NCI-H187 treated with DMSO at 0.1 percent for 48 hours (cell line): ENCODE measurements at places on chromosomes 5 and 9.

GRCh38 chr5:143896966-143897365 is 85.0 kb downstream of the HMHB1 start:
- no peak for DNase-seq

- DNase-seq = no peak
Observed at GRCh38 chr9:13446286-13446937, 166.9 kb upstream of the MPDZ start.

DNA sequence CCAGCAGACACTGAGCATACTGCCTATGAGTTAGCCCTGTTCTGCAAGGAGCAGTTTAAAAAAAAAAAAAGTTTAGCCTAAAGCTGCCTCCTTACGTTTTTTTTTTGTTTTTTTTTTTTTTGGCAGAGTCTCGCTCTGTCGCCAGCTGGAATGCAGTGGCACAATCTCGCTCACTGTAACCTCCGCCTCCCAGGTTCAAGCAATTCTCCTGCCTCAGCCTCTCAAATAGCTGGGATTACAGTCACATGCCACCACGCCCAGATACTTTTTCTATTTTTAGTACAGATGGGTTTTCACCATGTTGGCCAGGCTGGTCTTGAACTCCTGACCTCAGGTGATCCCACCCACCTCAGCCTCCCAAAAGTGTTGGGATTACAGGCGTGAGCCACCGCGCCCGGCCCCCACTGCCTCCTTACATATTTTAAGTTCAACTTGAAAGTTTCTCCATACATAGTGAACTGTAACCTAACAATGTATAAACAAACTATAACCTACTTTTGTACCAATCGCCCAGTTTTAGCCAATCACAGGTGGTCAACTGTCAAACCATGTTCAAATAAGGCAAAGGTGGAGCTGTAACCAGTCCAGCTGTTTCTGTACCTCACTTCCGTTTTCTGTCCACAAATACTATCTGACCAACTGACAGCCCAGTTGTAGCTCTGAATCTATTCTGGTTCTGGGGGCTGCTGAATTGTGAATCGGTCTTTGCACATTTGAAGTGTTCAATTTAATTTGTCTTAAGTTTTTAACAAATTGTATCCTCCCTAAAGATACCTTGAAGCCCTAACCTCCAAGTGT is 17.1 kb downstream of the GKAP1 start:
- DNase-seq = no peak

- DNase-seq = no peak
Observed at GRCh38 chr5:88836195-88836838, 46.7 kb downstream of the MEF2C start.

- DNase-seq = no peak
Observed at GRCh38 chr5:126872561-126873354, 95.8 kb downstream of the LMNB1 start.

GRCh38 chr5:178547052-178547666 is 43.0 kb downstream of the COL23A1 start:
- no peak for DNase-seq

GRCh38 chr5:1545126-1545804 is 21.5 kb upstream of the LPCAT1 start:
- DNase-seq = no peak

GRCh38 chr5:79481574-79481973 is 32.4 kb downstream of the HOMER1 start:
- no peak for DNase-seq

DNA sequence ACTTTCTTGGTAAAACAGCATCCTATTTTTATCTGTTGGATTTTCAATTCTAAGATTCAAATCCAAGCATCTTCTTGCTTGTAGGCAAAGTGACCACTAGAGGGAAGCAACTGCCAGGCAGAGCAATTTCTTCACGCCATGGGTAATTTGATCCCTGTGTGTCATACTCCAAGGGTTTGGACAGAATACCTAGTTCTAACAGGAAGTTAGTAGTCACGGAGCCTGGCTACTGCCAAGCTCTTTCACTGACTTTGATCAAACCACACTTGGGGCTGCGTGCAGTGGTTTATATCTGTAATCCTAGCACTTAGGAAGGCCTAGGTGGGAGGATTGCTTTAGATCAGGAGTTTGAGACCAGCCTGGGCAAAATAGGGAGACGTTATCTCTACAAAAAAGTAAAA is 473.6 kb upstream of the TNC start:
- peak; percentile 38 for DNase-seq

GRCh38 chr9:128151309-128152132 is 2.3 kb downstream of the LCN2 start:
- no peak for DNase-seq

- DNase-seq = no peak
Observed at GRCh38 chr5:40437452-40437861, 242.3 kb upstream of the PTGER4 start.

DNA sequence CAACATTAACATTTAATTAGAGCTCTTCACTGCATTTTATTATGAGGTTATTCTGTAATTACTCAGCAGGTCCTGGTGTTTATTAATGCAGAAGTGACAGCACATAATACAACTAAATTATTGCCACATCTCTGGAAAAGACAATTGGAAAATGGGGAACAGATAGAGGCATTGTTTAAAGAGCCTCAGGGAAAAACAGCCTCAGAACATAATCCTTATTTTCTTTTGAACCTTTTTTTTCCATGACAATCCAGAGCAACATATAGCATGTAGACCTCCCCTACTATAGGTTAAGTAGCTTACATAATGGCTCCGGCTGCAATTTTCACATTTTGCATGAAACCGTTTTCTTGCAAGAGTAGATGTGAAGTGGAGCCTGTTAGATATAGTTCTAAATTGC is 87.2 kb downstream of the RMI1 start:
- DNase-seq = no peak

DNA sequence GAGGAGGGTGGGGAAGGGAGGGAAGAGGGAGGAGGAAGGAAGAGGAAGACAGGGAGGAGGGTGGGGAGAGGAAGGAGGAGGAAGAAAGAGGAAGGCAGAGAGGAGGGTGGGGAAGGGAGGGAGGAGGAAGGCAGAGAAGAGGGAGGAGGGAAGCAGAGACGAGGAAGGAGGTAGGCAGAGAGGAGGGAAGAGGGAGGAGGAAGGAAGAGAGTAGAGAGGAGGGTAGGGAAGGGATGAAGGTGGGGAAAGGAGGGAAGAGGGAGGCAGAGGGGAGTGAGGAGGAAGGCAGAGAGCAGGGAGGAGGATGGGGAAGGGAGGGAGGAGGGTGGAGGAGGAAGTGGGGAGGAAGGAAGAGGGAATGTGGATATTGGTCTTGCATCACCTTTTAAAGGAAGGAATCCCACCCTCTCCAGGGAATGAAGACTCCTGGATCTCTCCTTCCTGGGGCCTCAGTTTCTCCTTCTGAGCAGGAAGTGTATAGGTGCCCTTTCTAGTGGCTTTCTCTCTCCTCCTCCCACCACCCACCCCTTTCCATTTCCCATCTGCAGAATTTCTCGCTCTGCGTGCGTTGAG is 188.9 kb upstream of the ZNF618 start:
- no peak for DNase-seq

DNA sequence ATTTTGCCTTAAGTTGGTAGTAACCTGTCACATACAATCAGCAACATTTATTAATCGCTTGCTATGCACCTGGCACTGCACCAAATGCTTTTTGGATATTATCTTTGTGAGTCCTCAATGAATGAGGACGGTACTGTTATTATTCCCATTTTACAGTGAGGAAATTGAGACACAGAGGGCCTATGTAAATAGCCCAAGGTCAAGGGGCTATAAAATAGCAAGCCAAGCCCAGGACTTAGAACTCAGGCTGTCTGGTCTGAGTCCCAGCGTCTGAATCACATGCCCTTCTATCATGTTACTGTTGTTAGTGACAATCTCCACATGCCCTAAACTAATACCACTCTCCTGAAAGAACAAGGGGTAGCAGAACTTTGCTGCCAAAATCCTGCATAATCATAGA is 60.0 kb downstream of the ERAP1 start:
- DNase-seq = no peak

DNA sequence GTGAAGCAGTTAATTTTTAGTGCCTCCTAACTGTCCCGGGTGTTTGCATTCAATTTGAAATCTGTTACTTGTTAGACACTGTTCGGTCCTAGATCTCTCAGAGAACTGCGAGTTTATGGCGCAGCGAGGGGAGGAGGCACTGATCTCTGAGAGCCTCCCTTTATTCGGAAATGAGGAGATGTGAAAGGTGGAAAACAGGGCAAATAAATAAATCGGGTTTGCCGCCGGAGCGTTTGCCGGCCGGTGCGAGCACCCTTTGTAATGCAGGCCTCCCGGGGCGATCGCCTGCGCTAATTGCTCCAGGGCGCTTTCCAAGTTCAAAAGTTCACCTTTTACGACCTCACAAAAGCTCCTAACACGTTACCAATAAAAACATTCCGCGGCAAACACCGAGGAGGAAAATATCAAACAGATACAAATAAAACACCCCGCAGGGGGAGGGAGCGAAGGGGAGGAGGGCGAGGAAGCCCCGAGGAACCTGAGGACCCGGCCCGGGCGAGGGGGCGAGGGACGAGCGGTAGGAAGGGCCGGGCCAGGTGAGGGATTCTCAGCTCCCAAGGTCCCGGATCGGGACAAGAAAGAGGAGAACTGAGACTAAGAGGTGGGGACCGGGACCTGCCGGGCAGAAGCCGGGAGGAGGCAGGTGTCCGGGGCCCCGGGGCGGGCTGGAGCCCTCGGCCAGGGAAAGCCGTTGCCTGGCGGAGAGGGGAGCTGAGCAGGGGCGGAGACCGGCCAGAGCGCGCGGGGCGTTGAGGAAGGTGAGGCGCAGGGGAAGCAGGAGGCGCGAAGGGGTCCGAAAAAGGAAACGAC is 1.4 kb downstream of the NR6A1 start:
- DNase-seq = no peak

- DNase-seq = no peak
Observed at GRCh38 chr5:172556971-172557461, 84.0 kb upstream of the NEURL1B start.

DNA sequence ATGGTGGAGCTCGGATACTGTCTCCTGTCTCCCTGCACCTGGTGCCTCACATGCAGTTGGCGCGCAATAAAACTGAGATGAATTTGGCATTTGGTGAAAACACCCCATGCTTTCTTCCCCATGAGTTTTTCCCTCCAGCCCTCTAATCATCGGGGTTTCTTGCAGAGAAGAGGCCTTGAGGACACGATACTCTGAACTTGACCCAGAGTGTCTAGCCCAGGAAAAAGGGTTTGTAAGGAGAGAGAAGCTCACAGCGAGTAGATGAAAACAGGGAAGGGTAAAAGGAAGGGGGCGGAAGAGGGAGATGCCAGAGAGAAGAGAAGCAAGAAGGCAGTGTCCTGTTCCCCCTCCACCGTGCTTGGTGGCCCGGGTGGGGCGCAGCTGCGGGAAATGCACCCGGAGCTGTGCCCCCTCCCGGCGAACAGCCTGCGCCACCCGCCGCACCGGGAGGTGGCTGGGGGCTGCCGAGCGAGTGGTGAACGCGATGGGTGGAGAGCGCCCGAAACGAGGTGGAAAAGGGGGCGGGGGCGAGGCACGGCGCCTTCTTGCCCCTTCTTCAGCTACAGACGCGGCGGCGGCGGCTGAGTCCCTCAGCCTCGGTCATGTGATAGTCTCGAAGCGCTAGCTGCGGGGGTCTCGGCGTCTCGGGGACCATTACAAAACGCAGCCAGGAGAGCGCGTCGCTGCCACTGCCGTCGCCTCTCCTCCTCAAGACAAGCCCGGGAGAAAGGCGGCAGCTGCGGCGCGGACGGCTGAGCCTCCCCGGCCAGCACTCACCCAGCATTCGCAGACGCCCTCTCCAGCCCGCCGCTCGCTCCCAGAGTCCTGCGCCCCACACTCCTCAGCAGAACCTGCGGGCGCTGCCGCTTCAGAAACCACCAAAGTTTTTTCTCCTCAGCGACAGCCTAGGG is 1.1 kb upstream of the FOXB2 start:
- DNase-seq = no peak

GRCh38 chr9:84271531-84271900 is 69.0 kb downstream of the SLC28A3 start:
- DNase-seq = no peak

DNA sequence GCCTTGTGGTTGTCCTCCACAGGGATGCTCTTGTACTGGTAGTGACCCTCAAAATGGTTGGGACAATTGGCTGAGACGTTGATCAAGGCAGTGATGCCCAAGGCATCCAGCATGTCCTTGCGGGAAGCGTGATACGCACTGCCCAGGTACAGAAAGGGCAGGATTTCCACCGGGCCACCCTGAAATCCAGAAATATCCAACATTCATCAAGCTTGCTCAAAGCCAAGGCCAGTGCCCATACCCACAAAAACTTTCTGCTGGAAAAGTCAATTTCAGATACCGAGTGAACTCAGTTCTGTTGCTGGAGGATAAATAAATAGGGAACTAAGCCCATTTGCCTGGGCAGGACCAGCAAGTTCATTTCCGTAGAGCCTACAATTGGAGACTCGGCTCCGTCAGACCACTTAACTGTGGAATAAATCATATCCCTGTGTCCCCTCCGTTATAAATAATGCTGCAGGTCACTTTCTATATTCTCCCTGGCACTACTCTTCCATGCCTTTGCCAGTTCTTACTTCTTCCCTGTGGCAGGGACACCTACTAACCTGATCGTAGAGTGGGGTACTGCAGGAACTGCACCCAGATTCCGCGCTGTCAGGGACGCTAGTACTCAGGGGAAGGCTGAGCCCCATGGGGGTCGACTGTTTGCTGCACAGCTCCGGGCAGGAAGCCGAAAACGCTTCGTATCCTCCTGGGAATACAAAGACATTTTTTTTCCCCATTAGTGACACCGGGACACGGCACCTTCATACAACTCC is 1.2 kb downstream of the DUSP1 start:
- no peak for DNase-seq

DNA sequence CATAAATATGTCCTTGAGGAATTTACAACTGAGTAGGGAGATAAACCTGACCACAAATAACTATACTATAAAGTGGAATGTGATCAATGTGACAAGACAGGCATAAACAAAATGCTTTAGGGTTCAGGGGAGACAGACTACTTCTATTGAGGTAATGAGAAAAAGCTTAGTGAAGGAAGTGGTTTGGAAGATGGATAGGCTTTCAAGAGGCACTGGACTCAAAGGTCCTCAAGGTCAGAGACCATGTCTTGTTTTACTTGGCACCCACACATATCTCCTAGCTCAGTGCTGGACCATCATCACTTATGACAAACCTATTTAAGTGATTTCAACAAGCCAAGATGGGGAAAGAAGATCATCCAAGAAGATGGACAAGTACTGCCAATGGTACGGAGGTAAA is 257.8 kb downstream of the BNC2 start:
- no peak for DNase-seq

DNA sequence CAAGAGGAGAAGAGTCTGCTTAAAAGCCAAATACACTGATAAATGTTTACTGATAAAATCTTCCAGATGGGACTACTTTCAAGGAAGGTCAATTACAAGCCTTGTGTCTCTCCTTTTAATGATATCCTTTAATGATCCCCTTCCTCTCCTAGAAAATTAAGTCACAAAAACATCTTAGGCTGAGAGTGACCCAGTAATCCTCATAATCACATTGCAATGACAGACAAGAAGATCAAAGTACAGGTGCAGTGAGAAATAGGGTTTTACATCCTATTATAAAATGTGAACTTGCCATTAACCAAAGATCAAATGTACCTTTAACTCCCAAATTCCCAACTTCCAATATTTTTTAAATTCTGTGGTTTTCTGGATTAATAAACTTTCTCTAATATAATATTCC is 514.8 kb downstream of the RAB3C start:
- no peak for DNase-seq
